AML-193 (cell line): ENCODE measurements at places on chromosomes 4 and X.

DNA sequence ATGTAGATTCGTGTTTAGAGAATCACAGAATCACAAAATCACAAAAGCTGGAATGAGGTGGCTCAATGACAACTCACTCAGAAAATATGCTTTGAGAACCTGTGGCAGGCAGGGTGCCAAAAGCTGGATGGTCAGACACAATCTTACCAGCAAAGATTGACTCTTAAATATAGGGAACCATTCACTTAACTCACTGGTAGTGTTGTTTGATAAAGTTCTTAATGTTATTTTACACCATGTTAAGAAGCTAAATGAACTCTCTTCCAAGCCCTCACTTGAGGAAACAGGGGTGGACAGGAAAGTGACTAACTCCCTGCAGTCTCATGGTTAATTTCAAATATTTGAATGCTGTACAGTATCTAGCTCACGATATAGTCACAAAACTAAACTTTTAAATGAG, 5.7 kb upstream of the SCOC start:
- no peak for DNase-seq

- DNase-seq, result no peak
Measured at GRCh38 chr4:183971929-183972490, 66.9 kb downstream of the STOX2 start.

GRCh38 chrX:48530736-48531135, 8.8 kb upstream of the TBC1D25 start:
- no peak for DNase-seq

DNA sequence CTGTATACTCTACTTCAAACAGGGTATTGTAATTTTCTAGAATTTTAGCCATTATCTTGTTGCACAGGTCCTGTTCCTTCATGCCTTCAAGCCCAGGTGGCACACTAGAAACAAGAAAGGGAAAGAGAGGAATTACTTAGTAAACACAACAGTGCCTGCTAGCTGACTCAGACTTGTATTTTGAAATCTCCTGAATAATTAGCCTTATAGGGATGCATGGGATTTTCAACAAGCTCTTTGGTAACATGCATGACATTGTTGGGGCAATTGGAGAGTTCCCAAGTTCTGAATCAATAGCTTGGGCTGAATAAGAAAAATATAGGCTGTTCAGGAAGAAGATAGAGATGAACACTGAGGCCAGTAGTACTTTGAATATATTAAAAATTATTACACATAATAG, 118.8 kb downstream of the FAM13A start:
- DNase-seq, result no peak

DNA sequence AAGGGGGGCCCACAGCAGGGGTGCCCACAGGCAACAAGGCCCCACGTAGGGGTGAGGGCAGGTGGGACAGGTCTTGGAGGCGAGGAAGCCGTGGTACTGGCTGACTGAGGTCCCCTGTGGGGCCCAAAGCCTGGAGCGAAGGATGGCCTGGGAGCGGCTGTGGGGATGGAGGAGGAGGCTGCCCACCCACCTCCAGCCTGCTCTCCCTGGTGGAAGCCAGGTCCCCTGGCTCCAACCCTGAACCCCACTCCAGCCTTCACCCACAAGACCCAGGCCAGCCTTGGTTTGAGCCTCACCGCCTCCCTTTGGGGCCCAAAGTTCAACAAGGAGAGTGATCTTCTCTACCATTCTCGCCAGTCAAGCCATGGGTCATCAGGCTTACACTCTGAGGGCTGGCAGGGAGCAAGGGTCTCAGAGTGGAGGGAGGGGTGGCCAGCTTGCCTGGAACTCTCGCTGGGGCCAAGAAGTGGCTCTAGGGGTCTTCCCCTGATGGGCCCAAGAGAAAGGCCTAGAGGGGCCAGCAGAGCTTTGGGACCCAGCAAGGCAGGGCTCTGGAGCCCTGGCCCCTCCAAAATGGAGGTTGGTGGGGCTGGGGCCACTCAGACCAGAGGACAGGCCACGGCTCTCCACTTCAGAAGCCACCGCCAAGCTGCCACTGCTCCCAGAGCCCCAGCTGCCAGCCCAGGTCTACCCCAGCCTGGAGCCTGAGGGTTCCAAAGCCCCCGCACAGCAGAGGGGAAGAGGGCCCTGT, 5.0 kb downstream of the PNCK start:
- no peak for DNase-seq

GRCh38 chr4:183905081-183905592, at the start of gene STOX2:
Gene STOX2 (plus strand): TSS chr4:183905307. CDS start chr4:183906791, 1,484 bp downstream.
- no peak for DNase-seq
